ENCODE measurements at places on chromosomes 13 and 19.
A peak's percentile ranks its signal among the peaks of the same experiment; 100 is the strongest.

- DNase-seq: peak; percentile 64
Measured at GRCh38 chr19:8017808-8018207, 12.4 kb upstream of the ELAVL1 start.

- DNase-seq: no peak
Measured at GRCh38 chr19:35348911-35349611, 1.4 kb downstream of the FFAR1 start.

- DNase-seq: no peak
Measured at GRCh38 chr13:52811841-52812240, 36.6 kb downstream of the PCDH8 start.

GRCh38 chr13:111202156-111202621, 87.1 kb downstream of the ARHGEF7 start:
- DNase-seq: no peak

- no peak for DNase-seq
Measured at GRCh38 chr13:51734786-51735185, 69.2 kb downstream of the DHRS12 start.

DNA sequence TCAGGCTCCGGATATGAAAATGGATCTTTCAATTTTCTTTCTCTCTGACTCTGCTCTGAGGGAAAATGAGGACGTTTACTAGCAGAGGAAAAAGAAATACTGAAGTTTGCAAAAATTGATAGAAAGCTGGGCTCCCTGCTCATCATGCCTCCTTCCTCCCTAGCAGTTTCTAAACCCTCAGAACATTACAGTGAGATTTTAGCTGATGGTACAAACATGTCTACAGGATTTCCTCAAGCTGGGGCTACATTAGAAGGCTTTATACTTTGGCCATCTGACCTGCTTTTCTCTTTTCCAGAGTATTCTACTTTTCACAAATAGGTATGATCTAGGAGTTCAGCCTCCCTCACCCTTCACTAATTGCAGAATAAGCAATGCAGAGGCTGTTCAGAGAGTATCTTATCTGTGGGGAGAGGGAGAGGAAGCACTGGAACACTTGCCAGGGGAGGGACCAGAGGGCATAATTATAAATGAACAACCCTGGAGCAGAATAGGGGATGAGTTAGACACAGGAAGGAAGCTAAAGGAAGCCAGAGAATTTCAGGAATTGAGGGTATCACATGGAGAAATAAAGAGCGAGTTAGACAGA, 30.0 kb downstream of the CEACAM1 start:
- DNase-seq: no peak

DNA sequence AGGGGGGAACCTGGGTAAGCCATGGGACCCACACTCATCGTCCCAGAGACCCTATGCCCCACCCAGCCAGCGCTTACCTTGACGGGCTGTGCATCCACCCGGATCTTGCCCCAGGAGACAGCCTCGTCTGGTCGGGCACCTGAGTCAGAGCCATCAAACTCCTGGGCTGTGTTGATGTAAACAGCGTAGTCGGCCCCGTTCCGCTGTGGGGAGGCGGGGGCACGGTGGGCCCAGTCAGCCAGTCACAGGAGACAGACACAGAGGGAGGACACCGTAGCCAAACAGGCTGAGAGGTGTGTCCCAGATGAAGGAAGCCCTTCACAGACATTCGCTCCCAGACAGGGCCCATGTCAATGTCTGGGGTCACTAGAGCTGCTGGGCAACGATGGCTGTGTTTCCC, 5.7 kb downstream of the DHPS start:
- DNase-seq: no peak

DNA sequence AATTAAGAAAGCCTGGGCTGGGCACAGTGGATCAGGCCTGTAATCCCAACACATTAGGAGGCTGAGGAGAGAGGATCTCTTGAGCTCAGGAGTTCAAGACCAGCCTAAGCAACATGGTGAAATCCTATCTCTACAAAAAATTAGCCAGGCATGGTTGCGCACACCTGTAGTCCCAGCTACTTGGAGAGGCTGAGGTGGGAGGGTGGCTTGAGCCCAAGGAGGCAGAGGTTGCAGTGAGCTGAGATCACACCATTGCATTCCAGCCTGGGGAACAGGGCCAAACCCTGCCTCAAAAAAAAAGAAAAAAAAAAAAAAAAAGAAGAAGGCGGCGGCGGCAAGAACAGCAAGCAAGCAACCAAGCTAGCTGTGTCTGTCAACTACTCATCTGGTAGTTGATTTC, 26.7 kb downstream of the TSC22D1 start:
- DNase-seq: no peak

DNA sequence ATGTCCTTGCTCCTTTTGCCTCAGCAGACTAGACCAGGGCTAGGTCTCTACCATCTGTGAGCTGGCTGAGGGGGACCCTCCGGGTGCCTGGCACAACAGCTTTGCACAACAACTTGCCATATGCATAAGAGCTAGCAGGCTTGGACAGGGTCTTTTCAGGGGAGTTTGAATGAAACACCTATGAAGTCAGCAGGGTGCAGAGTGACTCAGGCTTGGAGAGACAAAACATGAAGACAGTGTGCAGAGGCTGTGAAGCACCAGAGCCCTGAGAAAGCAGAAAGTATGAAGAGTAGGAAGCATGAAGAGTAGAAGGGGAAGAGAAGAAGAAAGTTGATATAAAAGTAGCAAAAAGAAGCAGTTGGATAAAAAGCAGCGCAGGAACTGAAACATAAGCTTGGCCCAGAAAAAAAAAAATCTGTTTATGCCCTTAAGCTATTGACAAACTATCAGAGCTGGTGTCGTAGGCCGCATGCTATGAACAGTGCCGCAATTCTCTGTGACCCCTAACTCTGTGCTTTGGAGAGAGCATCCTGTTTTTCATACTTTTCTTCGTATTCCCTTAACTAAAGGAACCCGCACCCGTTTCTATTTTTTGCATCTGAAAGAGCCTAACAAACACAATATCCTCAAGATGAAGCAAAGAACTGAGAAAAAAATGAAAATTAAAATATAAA, 52.7 kb upstream of the FAM216B start:
- DNase-seq: no peak

GRCh38 chr19:12052497-12053169, at the start of gene ZNF878:
Gene ZNF878, minus strand, starts transcription at chr19:12052961. Its CDS starts 160 bp downstream, at chr19:12052801.
- DNase-seq: peak; percentile 93

DNA sequence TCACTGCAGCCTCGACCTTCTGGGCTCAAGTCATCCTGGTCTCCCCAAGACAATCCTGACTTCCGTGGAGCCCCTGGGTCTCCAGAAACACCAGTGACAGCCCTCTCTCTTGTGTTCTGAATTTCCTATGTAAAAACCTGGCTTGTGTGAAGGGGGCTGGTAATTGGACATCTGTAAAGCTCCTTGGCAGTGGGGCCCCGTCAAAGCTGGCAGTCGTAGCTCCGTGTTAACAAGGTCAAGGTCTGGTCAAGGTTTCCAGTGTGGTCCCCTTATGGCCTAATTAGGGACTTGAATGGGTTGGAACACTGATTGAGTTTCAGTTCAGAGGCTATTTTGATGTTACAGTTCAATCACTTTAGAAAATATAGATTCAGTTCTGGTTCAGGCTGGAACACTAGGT, 32.8 kb upstream of the NDUFS7 start:
- no peak for DNase-seq

DNA sequence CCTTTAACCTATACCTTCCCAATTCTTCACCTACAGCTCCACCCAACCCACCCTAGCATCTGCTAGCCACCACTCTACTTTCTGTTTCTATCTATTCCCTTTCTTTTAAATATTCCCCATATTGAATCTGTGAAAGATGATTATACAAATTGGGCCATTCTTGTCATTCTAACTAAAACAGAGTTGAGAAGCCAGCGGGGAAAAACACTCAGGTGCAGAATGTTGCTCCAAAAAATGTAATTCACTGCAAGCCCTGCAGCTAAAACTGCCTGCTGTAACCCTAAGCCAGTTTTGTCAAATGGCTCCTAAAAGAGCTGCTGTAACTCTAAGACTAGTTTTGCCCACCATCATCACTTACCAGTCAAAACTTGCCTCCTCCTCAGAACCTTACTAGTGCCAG, 1468.6 kb upstream of the MIR17HG start:
- no peak for DNase-seq

- DNase-seq: no peak
Measured at GRCh38 chr19:44756089-44756562, 7.6 kb downstream of the BCL3 start.

- peak; percentile 66 for DNase-seq
Measured at GRCh38 chr13:35164324-35164932, 222.4 kb downstream of the NBEA start.

DNA sequence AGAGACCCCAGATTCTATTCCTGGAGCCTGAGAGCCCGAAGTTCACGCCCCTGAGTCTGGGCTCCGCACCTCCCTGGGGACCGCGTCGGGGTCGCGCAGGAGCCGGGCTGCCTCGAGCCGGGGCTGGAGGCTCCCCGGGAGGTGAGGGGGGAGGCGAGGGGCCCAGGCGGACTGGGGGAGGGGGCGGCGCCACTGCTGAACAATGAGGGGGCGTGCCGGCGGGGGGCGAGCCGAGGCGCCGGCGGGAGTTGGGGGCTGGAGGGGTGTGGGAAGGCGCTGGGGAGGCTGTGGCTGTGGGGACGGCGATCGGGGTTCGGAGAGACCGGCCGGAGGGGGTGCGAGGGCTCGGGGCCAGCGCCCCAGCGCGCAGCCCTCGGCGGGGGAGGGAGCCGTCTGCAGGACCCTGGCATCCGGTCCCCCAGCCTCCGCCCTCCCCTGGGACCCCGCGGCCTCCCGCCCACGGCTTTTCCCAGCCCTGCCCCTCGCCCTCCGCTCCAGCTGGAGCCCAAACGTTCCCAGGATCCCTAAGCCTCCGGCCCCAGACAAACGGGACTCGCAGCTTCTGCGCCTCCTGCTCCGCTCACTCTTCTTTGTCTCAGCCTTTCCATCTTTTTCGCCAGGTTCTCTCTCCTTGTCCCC, 922 bp downstream of the PLEKHG2 start:
- DNase-seq: no peak

DNA sequence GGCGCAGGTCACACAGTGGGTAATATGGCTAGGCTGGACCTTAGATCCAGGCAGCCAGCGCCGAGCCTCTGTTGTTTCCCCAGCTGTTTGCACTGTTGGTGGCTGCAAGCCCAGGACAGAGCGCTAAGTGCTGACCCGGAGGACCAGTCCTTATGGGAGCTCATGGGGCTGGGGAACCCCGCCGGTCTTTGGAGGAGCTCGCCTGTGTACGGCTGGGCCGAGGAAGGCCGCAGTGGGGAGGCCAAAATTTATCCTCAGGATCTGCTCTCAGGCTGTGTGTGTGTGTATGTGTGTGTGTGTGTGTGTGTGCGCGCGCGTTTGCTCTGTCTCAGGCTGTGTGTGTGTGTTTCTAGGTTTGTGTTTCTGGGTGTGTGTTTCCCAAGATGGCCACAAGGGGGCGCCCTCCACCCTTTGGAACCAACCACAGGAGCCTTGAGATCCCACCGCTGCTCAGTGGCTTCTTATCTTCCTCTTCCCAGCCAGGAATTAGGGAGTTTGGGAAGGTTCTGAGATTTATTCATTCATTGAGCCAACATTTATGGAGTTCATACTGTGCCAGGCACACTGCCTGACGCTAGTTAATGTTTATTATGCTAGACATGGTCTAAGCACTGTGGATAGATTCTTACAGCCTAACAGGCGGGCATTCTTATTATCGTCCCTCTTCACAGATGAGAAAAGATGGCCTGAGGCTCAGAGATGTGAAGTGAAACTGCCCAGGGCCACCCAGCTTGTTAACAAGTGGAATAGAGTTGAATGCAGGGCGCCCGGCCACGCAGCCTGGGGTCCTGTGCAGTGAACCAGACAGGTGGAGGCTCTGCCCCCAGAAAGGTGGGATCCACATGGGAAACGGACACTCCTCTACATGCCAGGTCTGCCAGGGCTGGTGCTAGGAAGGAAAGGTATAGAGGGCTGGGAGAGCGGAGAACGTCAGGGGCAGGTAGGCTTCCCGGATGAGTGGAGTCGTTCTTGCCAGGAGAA, 13.0 kb downstream of the PGLYRP1 start:
- DNase-seq: peak; percentile 85

DNA sequence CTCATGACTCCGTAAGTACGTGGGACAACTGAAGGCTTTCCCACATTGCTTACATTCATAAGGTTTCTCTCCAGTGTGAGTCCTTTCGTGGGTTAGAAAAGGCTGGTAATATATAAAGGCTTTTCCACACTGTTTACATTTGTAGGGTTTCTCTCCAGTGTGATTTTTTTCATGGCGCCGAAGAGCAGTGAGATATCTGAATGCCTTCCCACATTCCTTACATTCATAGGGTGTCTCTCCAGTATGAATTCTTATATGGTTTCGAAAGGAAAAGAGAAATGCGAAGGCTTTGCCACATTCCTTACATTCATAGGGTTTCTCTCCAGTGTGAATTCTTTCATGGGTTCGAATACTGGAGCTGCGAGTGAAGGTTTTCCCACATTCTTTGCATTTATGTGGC, 29.5 kb downstream of the ZNF490 start:
- no peak for DNase-seq

DNA sequence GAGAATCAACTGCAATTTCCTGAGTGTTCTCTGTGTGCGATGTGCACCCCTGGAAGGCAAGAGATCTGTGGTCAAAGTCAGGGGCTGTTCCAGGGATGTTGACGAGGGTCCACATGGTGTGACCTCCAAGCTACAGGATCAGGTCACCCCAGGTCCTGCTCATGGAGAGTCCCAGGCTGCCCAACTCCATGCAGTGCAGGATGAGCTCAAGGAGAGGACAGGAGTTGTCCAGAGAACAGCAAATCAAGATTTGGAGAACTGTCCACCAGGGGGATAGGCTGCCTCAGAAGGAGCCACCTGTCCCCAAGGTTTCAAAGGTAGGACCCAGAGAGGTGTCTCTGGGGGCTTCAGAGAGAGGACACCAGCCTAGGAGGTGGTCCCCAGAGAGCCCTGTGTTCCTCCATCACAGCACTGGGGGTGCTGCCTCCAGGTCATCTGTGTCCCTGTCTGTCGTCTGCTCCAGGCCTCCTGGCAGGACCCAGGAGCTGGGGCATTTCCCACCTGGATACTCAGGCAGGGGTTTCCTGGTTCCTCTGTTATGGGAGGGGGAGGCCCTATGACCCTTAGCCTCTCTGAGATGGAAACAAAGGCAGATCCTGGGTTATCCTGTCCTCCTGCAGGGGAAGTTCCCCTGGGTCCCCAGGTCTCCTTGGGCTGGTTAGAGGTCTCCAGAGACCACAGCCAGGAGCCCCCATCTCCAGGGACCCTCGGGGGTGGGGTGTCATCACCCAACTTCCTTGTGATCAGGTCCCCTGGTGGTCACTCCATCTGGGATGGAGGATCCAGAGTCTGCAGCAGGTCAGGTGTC, 2.1 kb upstream of the CEACAM7 start:
- no peak for DNase-seq

DNA sequence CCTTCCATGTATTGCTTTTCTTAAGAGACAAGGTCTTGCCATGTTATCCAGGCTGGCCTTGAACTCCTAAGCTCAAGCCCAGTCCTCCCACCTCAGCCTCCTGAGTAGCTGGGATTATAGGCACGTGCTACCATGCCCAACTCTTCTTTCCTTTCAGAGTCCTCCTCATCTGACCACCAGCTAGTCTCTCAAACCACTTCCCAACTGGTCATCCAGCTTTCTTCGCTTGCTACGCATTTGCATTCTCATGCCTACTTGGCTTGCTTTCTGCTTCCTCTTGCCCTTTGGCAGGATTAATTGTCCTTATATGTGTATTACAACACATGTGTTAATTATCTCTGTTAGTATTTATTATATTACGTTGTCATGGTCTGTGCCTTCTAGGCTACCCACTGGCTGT, 6.3 kb downstream of the GPR18 start:
- DNase-seq: no peak

- DNase-seq: no peak
Measured at GRCh38 chr19:3183721-3184641, 1.7 kb upstream of the NCLN start.
